Esophagus mucosa (tissue), 1 donor: ENCODE measurements at places on chromosomes 16 and 17. TPM values are rescaled to one million over a fixed set of nuclear protein-coding genes. Genes with fewer than 3 reads are reported as not detected.

- no peak for ATAC-seq
These were observed 144.0 kb upstream of the CHMP6 start for GRCh38 chr17:80847496-80848230.

GRCh38 chr16:85425074-85425662 is 188.0 kb upstream of the GSE1 start:
- ATAC-seq, result no peak

GRCh38 chr16:28478506-28479180 is 6.5 kb upstream of the NPIPB7 start:
- no peak for ATAC-seq

DNA sequence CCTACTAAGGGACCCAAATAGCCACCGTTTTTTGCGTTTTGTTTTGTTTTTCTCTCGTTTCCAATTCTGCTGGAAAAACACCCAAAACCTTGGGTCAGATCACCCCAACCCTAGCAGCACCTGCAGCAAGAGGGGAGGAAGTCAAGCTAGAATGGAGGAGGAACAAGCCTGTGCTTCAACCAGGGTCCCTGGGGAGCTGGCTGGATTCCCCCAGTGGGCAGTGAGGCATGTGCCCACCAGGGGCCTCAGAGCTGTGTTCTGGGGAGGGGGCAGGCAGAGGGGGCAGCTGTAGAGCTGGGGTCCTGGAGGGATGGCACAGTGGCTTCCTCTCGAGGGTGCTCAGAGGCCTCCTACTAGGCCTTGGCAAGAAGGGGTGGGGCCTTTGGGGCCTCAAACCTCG is 6.5 kb downstream of the CD79B start:
- no peak for ATAC-seq

GRCh38 chr17:57424777-57425188 is 168.5 kb downstream of the MSI2 start:
- no peak for ATAC-seq

CHST6 gene
- 4.6 TPM for total RNA-seq

EPN3 gene
- 38.5 TPM for total RNA-seq

SLFN12 gene
- 2.6 TPM for total RNA-seq
